Right hindlimb (tissue), 1 donor: ENCODE measurements at places on chromosomes 1 and 21.

- no peak for DNase-seq
Observed at GRCh38 chr1:67308136-67308535, 463 bp downstream of the IL12RB2 start.

- peak; percentile 47 for DNase-seq
Observed at GRCh38 chr1:99133756-99134500, 129.3 kb upstream of the PLPPR5 start.

GRCh38 chr1:36328713-36329112, 5.3 kb upstream of the EVA1B start:
- DNase-seq: no peak

- no peak for DNase-seq
Observed at GRCh38 chr1:8411803-8412182, 93.9 kb downstream of the SLC45A1 start.

DNA sequence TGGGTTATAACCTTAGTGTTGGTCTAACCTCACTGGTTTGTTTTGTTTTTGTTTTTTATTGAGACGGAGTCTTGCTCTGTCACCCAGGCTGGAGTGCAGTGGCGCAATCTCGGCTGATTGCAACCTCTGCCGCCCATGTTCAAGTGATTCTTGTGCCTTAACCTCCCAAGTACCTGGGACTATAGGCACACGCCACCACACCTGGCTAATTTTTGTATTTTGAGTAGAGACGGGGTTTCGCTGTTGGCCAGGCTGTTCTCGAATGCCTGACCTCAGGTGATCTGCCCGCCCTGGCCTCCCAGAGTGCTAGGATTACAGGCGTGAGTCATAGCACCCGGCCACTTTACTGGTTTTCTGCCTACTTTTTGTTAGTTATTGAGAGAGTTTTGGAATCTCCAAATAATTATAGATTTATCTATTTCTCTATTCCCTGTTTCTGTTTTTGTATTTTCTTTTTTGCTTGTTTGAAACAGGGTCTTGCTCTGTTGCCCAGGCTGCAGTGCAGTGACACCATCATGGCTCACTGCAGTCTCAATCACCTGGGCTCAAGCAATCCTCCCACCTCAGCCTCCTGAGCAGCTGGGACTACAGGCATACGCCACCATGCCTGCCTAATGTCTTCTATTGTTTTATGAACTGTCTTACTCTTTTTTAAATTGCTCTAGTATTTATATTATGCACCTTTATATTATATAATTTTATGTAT, 21.4 kb downstream of the SMG7 start:
- DNase-seq: no peak

GRCh38 chr1:8354038-8354437, 36.1 kb downstream of the SLC45A1 start:
- DNase-seq: no peak

DNA sequence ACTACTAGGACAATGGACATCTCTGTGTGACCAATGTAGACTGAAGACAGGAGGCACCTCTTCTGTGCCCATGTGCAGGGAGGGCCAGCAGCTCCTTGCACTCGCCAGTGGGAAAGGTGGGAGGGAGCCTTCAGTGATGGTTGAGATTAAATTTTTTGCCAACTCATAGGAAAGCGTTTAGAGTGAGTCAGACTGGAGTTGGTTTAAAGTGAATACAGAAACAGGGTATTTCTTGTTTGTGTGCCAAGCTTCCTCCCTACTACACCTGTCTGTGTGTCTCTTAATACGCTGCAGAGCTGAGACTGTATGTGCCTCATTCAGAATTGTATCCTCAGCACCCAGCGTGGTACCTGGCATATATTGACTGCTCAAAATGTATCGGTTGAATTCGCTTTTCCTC, 13.5 kb upstream of the COL16A1 start:
- DNase-seq: no peak

- DNase-seq: no peak
Observed at GRCh38 chr1:231272173-231272572, 31.2 kb downstream of the GNPAT start.

DNA sequence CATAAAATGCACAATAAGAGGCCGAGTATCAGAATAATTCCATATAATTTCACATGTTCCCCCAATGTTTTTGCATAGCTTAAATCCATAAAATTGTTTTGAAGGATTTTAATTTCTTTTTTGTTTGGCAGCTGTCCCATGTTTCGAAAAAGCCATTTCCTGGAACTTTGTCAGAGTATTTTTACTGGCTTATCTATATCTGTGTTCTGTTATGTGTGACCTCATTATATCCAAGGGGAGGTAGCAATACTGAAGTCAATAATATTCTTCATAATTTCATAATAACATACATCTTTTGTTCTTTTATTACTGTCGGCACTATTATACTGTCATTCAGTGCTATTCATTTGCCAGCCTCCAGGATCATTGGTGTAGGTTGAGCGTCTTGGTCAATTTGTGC, 9.4 kb upstream of the BACH1 start:
- no peak for DNase-seq

- DNase-seq: peak; percentile 57
Observed at GRCh38 chr1:216723274-216723780, at the start of gene ESRRG. Gene ESRRG (minus strand): TSS chr1:216723429. CDS start chr1:216723299, 130 bp downstream.

DNA sequence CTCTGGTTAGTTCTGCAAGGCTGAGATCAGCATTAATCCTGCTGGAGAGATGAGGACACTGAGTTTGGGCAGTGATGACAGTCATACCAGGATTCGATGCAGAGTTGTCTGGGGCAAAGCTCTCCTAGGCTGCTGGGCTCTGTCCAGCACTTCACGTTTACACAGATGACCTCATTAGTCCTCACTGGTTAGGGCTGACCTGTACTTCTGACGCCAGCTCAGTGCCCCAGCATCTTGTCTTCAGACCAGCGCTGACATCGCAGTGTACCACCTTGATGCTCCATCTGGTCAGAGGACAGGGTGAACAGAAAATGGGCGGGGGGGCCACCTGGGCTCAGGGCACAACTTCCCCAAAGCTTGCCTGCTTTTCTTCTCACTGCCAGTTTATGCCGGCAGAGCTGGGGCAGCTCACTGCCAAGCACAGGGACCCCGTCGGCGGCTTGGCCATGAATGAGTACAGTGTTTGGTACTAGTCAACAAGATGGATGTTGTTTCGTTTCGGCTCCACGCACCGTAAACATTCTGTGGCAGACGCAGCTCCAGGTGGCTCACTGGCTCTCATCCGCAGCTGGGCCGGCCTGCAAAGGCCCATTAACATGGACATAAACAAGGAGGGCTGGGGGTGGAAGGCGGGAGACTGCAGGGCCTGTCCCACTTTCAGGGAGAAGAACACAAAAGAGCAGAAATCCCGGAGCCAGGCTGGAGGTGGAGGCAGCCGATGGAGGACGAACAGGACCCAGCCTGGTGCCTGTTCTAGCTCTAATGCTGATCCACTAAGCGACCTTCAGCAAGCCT, 118.7 kb downstream of the GLIS1 start:
- DNase-seq: no peak
